ENCODE measurements at places on chromosomes 7 and 10.

- no peak for DNase-seq
These were observed 13.8 kb upstream of the RFC2 start for GRCh38 chr7:74267756-74268565.

GRCh38 chr7:45922810-45923209 is 1.7 kb upstream of the IGFBP3 start:
- DNase-seq = no peak

DNA sequence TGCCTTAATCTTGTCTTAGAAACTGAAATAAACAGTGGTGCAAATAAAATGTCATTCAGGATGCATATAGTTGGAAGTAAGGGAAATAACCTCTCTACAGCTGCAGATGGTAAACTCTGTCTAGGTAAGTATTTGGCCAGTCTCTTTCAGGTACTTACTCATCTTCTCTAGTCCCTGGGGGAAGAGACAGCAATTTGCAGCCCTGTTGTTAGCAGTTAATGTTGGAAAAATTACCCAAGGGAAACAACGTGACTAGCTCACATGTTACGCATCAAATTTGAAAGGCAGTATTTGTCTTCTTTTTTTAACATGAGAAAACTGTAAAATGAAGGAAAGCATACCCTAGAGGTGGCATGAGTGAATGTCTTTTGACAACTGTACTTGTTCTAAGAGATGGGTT is 3.2 kb upstream of the HUS1 start:
- no peak for DNase-seq

DNA sequence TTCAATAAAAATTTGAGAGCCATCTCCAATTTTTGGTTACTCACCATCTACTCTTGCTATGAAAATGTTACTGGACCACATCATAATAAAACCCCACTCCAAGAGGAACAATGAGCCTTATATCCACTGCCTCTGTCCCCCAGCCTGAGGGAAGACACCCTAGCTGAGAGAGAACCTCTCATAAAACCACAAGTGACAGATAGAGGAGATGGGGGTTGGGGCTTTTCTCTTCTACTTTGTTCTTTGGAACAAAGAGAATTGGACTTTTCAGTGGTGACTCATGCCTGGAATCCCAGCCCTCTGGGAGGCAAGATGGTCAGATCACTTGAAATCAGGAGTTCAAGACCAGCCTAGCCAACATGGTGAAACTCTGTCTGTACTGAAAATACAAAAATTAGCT is 27.6 kb upstream of the TAS2R16 start:
- no peak for DNase-seq

GRCh38 chr7:65269150-65269856 is 104.4 kb upstream of the ZNF92 start:
- no peak for DNase-seq

All from stimulated activated CD4-positive, alpha-beta T cell treated with anti-CD3 and anti-CD28 coated beads, Interleukin-15, amount 100 ng/mL, for 1 hour (primary cell).